Endothelial cell (in vitro differentiated cells): ENCODE measurements at places on chromosomes 13 and 19.

GRCh38 chr19:6150289-6150688, 14.8 kb downstream of the ACSBG2 start:
- no peak for DNase-seq

DNA sequence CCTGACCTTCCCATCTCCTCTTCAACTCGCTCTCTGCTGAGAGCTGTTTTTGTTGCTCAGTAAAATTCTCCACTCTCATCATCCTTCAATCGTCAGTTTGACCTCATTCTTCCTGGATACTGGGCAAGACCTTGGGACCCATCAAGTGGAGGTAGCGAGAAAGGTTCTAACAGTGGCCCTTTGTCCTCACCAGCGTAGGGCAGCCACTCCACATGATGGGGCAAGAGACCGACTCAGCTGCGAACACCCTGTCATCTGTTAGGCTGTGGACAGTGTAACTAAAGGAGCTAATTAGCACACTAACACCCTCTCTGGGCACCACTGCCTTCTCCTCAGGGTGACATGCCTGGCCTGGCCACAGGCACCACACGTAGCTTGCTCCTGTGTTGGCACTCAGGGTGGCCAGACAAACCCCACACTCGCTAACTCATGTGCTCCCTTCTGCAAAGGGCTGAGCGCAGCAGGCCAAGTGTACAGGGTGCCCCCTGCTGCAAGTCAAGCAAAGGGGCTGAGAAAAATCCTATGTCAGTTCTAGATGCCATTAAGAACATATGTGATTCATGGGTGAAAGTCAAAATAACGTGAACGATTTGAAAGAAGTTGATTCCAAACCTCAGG, 1216.0 kb downstream of the SLITRK5 start:
- no peak for DNase-seq

DNA sequence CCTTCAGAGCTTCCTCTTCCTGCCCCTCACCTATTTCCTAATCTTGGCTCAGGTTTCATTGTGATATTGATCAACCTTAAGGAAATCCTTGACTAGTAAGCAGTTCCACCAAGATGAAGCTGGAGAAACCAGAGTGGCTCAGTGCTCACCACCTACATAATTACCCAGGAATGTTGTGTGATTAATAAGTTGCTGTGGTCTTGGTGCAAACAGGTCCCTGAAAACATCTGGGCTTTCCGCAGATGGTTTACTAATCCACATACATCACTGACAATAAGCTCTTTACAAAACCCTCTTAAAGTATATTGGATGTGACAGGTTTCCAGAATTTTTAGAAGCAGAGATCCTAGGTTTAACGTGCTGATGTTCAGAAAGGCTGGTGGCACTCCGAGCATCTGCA, 8.6 kb upstream of the SERP2 start:
- no peak for DNase-seq

DNA sequence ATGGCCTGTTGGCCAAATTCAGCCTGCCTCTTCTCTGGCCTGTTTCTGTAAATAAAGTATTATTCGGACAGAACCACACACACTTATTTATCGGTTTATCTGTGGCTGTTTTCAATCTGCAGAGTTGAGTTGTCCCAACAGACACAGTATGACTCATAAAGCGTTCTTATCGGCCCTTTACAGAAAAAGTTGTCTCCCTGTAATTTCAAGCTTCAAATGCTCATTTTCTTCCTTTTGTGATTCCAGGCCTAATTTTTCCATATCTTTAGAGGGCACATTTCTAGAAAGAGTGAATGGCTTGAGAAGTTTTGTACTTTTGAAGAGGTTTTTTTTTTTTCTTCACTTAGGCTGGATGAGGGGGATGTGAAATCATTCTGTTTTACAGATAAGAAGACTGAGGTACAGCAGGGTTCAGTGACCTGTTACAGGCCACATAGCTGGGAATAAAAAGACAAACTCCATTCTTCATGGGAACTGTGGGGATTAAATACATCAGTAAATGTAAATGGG, 440.9 kb downstream of the TSHZ3 start:
- no peak for DNase-seq

DNA sequence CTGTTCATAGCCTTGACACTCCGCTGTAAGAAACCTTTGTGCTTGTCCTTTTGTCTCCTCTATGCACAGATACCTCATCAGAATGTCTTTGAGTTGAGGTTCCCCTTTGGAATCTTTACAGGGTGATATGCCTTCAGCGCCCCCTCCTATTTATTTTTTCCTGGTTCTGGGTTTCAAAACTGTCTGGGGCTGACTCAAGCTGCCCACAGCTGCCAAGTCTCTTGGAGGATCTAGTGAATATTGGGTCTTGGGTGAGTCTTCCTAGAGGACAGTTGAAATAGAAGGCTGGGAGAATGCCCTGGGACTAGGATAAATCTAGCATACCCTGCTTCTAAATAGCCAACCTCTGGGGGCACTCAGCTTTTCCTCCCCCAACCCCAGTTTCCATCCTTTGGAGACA, 930 bp downstream of the ZNF136 start:
- no peak for DNase-seq
